ENCODE measurements at places on chromosomes 2 and 18.

- DNase-seq = no peak
These were observed 393.9 kb downstream of the LRRTM1 start for GRCh38 chr2:79910643-79911042.

GRCh38 chr2:28833740-28834470, 23.3 kb downstream of the SPDYA start:
- no peak for DNase-seq

DNA sequence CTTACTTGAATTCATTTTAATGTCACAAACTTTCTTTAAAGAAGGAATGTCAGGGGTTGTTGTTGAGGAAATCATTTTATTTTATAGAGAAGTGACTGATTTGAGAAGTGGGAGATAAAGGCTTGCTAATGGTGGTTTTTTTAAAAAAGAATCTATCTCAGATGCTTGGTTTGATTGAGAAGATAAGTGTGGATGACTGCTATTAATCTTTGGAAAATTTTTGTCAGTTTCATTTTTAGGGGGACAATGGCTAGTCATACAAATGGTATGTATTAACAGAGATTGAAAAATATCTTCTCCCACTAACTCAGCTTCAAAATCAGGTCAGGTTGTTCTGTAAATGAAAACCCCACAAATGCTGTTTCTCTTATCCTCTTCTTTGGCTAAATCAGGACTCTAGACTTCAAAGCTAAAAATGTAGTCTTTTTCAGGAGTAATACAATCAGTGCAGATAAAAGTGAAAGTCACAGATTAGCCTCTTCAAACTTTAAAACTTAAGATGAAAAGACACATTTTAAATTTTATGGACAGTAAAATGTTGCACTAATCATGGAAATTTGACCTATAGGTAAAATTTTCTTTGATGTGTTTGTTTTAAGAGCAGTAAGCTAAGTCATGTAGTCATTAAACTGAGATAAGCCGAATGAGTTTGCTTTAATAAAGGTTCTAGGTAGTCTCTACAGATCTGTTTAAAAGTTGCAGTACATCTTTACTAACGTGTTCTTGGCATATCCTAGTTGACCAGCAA, 674.2 kb upstream of the VRK2 start:
- no peak for DNase-seq

GRCh38 chr2:216554755-216555154, 56.1 kb downstream of the RPL37A start:
- DNase-seq = no peak

DNA sequence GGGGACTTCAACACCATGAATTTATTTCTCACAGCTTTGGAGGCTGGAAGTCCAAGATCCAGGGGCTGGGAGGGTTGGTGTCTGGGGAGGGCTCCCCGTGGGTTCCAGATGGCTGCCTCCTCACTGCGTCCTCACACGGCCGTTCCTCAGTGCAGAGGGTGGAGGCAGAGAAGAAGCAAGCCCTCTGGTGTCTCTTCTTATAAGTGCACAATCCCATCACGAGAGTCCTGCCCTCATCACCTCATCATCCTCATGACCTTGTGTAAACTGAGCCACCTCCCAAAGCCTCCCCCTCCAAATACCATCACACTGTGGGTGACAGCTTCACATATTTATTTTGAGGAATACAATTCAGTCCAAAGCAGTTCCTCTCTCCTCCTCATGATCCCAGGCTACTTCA, 26.3 kb downstream of the TMEM163 start:
- no peak for DNase-seq

GRCh38 chr2:220011859-220012258, 384.4 kb downstream of the SLC4A3 start:
- DNase-seq = no peak

GRCh38 chr2:235914756-235915155, 253.4 kb downstream of the GBX2 start:
- no peak for DNase-seq

GRCh38 chr2:20925265-20925889, 102.5 kb upstream of the LDAH start:
- DNase-seq = no peak

GRCh38 chr2:14552286-14552685, 80.2 kb upstream of the LRATD1 start:
- DNase-seq = no peak

- DNase-seq = no peak
These were observed 81.4 kb downstream of the ADCYAP1 start for GRCh38 chr18:986051-986450.

DNA sequence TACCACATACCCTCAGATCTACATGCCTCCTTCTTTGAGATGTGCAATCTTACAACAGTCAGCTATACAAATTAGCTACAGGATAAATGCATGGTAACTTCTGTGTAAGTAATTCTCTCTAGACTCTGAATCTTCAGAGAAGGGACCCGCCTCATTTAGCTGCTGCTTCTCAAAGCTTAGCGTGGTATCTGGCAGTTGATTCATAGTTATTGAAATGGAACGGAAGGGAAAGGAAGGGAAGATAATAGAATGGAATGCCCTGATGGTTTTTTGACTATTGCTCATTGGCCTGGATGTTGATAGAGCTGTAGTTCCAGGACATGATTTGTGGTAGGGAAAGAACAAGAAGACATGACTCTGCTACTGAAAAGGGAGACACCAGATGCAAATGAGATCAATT, 498.1 kb upstream of the CRIM1 start:
- DNase-seq = no peak

GRCh38 chr2:86045541-86045940, 60.1 kb downstream of the POLR1A start:
- no peak for DNase-seq

- no peak for DNase-seq
These were observed 65.3 kb downstream of the CCDC93 start for GRCh38 chr2:117948615-117949014.

DNA sequence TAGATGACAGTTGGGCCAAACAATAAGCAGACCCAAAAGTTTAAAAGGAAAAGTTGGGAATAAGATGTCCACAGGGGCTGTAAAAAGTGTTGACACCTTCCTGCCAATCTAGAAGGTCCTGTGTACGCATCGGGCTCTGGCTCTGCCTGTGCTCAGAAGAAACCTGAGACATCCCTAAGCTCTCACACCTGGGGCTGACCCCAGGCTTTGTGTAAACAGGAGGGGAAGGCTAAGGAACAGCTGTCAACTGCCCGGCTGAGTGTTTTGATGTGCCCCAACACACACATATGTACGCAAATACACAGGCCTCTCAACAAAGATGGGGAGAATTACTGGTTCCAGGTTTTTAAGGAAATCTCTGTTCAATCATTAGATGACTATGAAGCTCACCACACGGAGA, 59.5 kb downstream of the TMEM131 start:
- no peak for DNase-seq

- no peak for DNase-seq
These were observed 3.3 kb upstream of the ZBTB7C start for GRCh38 chr18:48412339-48412929.

DNA sequence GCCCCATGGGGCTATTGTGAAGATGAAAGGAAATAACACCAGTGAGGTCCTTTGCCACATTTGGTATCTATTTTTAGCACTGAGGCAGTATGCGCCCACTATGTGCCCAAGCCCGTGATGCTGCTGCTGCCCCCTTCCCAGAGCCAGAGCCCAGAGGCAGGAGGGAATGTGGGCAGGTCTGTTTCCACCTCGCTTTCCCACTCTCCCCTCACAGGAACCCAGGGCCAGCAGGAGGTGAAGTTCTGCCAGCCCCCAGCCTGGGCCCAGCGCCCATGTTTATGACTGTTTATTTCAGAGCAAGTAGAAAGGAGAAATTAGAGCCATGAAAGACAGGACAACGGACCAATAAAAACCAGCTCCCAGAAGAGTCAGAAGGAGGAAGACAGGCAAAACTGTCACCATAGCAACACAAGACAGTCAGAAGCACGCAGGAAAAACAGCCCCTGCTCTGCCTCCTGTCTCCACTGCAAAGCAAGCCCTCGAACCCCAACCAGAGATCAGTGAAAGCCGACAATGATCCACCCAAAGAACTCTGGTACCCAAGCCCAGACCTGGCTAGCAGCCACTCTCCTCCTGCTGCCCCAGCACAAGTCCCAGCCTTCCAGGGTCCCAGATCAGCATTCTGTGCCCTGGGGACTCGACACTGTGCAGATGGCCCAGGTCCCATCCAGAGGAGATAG, 1.4 kb downstream of the CYRIA start:
- DNase-seq = no peak

- DNase-seq = no peak
These were observed 52.6 kb upstream of the TMEM163 start for GRCh38 chr2:134771313-134771801.

DNA sequence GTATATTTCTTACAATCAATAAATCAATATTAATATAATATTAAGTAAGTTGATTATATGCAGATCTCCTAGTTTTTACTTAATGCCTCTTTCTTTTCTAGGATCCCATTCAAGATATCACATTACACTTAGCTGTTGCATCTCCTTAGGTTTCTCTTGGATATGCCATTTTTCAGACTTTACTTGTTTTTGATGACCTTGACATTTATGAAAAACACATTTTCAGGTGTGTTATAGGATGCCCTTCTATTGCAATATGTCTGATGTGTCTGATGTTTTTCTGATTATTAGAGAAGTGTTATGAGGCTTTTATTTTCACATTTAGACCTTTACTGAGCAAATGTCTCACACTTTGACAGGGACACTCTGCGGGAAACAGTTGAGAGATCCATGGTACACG, 933.6 kb upstream of the CNTNAP5 start:
- no peak for DNase-seq

DNA sequence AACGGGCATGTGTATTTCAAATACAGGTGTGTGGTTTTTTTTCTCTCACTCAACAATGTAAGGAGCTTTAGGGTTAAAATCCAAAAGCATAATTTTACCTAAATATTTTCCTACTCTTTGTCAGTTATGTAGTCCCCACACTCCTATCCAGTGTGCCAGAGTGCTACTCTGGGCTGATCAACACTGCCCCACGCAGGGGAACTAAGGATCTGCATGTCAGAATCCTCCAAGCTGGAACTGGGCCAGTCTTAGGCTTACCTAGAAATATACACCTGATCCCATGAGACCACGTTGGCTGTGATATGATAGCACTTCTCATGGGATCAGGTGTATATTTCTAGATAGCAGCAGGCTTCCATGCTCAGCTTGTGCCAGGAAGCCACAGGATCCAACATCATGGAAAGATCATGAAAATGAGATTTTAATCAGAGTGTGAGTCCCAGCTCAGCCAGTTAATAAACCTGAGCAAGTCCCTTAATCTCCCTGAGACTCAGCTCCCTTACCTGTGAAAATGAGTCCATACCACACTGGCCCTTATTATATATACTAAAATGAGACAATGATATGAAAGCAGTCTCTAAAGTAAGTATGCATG, 29.7 kb downstream of the CCDC141 start:
- DNase-seq = no peak

DNA sequence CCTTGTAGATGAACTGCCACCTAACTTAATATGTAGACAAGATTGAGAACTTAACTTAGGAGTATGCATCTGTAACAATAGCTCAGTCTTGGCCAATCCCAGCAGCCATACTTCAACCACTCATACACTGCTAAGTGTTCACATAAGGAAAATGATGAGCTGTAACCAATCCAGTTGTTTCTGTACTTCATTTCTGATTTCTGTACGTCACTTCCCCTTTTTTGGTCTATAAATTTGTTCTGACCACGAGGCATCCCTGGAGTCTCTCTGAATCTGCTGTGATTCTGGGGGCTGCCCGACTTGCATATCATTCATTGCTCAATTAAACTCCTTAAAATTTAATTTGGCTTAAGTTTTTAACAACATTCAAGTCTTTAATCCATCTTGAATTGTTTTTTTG, 6.4 kb downstream of the SH3YL1 start:
- no peak for DNase-seq

DNA sequence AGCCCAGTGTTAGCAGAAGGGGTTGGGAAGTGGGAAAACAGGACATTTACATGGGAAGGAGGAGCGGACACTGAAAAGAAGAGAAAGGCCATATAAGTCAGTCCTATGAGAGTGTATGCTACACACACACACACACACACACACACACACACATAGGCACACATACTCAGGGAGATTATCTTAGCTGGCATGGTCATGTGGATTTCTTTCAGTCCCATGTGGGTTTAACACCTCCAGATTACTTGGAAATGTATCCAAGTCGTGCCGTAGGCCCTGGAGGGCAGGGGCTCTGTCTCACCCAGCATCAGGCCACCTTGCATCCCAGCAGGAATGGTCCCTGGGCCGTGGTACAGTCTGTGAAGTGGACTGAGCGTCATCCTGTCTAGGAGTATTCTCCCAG, 113.3 kb upstream of the CAPN13 start:
- DNase-seq = no peak

DNA sequence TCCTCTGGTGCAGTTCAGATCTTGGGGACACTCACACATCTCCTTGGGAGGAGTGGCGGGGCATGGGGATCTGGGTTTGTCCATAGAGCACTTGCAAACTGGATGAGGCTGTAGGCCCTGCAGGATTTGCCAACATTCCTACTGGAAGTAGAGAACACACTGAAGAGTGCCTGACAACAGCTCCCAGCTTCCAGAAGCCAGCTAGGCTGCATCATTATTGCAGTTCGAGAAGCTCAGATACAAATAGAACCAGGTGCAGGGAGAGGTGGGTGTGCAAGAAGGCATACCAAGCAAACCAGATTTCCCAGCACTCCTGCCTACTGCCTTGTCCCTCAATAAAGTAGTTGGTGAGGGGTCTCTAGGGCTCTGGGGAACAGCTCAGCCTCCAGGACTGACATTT, 52.5 kb downstream of the RHOB start:
- DNase-seq = no peak

DNA sequence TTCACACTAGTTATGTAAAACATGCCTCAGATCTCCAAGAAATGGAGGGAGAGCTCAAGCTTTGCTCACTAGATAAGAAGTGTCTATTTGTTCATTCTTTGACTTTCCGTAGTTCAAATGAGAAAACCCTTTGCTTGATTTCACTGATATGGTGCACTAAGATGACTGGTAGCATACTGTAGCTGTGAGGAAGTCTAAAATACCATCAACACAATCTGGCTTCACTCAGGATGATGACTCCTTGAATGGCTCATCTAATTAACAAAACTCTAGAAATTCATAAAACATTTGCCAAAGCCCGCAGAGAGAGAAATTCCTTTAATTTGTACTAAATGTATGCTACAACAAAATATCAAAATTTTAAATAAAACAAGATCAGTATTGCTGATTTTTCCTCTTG, 152.8 kb upstream of the STK17B start:
- DNase-seq = no peak

DNA sequence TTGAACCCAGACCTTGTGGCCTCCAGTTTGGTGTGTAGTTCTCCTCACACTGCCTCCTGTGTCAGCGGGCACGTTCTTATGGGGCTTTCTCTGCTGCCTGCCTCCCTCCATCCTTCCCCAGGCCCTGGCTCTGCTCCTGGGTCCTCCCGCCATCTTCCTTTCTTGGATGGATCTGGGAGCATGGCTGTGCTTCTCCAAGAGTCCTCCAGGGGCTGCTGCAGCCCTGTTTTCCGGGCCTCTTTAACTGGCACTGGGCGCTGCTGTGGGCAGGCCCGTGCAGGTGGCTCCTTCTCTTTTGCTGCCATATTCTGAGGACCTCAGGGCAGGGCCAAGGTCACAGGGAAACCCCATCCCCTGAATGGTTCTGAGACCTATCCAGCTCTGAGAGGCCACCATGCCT, 17.8 kb downstream of the THNSL2 start:
- DNase-seq = no peak

Data from stimulated activated CD8-positive, alpha-beta memory T cell treated with anti-CD3 and anti-CD28 coated beads, Interleukin-4, amount 100 ng/mL, for 4 hours (primary cell).